ENCODE measurements at places on chromosomes 1 and 21.
A peak's percentile ranks its signal among the peaks of the same experiment; 100 is the strongest.

GRCh38 chr21:38798481-38798882, 7.2 kb upstream of the ETS2 start:
- peaks cover 74% of the 10 kb centered on the region for H3K4me1 ChIP-seq
- peak overlapping the region; percentile 94 for H3K27ac ChIP-seq
- peaks cover 17% of the 10 kb centered on the region for H3K36me3 ChIP-seq
- peak; percentile 91 for DNase-seq
- H3K4me3 ChIP-seq = peak overlapping the region; percentile 48

- peaks cover 30% of the 10 kb centered on the region for H3K27me3 ChIP-seq
- H3K4me3 ChIP-seq = no peak overlapping the region
- no peak overlapping the region for H3K27ac ChIP-seq
- DNase-seq = no peak
- H3K4me1 ChIP-seq = peaks cover 8% of the 10 kb centered on the region
- peaks cover 4% of the 10 kb centered on the region for H3K36me3 ChIP-seq
Measured at GRCh38 chr1:41713557-41714327, 205.0 kb downstream of the HIVEP3 start.

- H3K4me1 ChIP-seq = no peaks in the 10 kb centered on the region
- H3K27me3 ChIP-seq = no peaks in the 10 kb centered on the region
Measured at GRCh38 chr21:30426731-30427130, 1.0 kb upstream of the KRTAP13-3 start.

GRCh38 chr1:110055493-110056284, 14.8 kb downstream of the ALX3 start:
- no peaks in the 10 kb centered on the region for H3K4me1 ChIP-seq
- H3K4me3 ChIP-seq = no peak overlapping the region
- H3K27me3 ChIP-seq = no peaks in the 10 kb centered on the region
- DNase-seq = no peak
- no peak overlapping the region for H3K27ac ChIP-seq

GRCh38 chr21:44751186-44751798, 39.9 kb upstream of the TSPEAR start:
- peaks cover 56% of the 10 kb centered on the region for H3K27me3 ChIP-seq
- no peaks in the 10 kb centered on the region for H3K4me1 ChIP-seq
- no peak overlapping the region for H3K4me3 ChIP-seq
